ENCODE measurements at places on chromosomes 12 and 14.

GRCh38 chr14:102897299-102898027 lies 25.0 kb upstream of the AMN start:
- no peak for DNase-seq

DNA sequence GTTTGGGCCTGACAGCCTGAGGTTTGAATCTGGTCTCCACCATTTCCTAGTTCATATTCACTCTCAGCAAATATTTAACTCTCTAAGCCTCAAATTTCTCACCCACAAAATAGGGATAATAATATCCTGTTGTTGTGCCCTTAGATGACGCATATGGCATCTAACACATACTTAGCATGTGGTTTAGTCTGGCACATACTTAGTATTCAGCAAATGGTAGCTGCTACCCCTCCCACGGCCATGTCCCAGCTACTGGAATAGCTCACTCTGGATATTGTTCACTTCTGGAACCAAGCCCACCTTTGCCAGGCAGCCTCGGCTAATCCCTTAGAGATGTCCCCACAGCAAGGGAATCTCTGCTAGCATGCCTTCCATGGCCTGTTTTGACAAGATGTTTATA lies 53.3 kb downstream of the BICD1 start:
- DNase-seq = no peak

- no peak for DNase-seq
These were observed 119.7 kb upstream of the MED13L start for GRCh38 chr12:116397148-116397547.

GRCh38 chr14:58107947-58108552 lies 44.0 kb downstream of the ARMH4 start:
- DNase-seq = no peak

DNA sequence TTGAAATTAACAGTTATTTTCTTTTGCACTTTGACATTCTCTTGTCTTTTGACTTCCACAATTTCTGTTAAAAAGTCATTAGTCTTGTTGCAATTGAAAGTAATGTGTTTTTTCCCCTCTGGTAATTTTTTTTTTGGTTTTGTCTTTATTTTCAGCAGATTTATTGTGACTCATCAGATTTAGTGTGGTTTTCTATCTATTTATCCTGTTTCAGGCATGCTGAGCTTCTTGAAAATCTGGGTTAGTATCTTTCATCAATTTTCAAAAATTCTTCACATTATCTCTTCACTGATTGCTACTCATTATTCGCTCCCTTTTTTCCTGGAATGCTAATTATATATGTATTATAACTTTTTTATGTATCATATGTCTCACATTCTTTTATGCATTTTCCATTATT lies 15.3 kb upstream of the NTF3 start:
- no peak for DNase-seq

- DNase-seq = no peak
These were observed 506.6 kb upstream of the ATXN7L3B start for GRCh38 chr12:74031045-74031444.

GRCh38 chr12:2432856-2433255 lies 361.9 kb upstream of the FKBP4 start:
- no peak for DNase-seq

DNA sequence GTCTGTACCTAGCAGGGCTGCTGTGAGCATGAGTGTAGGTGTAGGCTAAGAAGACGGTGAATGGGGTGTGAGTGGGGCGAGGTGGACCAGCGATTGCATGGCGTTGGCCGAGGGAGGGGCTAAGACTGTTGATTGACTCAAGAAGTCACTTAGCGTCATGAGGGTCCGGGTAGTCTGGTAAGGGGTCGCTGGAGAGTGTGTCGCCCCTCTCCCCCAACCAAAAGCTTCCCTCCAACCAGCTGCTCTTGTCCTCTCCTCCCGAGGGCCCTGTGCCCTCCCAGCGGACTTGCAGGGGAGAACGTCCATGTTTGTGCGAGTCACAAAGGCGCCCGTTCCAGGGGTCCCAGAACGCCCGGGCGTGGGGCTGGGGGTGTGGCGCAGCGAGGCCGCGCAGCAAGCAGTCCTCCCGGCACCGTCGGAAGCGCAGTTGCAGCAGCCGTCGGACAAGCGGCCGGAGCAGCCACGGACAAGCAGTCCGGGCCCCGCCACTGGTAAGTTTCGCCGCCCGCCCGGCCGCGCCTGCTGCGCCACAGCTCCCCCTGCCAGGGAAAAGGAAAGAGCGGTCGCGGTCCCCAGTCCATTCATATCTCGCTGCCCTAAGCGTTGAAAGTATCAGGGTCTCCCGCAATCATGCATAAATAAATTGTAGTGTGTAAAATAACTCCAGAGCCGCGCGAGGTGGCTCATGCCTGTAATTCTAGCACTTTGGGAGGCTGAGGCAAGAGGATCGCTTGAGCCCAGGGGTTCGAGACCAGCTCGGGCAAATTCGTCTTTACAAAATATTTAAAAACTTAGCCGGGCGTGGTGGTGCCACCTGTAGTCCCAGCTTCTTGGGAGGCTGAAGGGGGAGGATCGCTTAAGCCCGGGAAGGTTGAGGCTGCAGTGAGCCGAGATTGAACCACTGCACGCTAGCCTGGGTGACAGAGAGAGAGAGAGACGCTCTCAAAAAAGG lies at the start of gene CCDC63:
TSS of gene CCDC63 (plus strand) at position 373 of the 952 bp plus-strand sequence. CDS start 5,968 bp downstream, outside the sequence.
- no peak for DNase-seq

DNA sequence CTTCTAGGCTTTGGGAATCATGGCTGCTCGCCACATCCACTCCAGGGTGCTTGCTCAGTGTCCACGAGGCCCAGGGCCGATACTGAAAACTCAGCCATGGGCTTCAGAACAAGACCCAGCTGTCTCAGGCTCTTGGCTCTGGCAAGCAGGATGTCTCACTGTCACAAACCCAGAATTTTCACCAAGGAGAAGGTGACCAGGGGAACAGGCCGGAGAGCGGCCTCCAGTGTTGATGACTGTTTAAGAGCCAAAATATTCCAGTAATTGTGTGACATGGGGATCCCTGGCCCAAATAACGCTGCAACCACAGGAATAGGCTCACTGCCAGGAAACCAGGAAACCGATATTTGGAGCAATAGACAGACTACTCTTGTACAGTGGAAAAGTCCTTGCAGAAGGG lies 9.8 kb upstream of the SERPINA5 start:
- no peak for DNase-seq

DNA sequence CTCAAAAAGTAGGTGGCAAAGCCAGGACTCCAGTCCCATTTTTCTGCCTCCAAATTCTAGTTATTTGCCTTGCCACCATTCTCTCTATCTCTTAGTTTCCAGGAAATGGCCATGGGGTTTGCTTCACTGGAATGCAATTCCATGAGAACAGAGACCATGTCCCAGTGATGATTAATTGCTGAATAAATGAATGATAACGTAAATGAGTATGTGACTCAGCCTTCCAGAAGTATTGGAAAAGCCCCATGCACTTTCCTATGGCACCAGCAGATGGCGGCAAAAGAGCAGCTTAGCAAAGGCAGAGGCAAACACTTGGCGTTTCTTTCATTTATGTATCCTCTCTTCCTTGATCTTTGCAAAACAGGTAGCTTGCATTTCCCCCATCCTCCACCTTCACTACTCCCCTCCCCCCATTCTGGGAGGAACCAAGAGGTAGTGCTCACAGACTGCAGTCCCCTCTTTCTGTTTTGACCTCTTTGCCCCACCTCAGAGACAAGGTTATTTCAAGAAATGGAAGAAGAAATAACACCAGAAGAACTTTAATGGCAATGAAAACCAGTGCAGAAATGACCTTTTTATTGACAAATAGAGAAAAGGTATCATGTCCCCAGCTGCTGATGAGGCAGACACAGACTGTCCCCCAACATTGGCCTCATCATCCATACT lies 21.3 kb downstream of the TBX3 start:
- peak; percentile 34 for DNase-seq

GRCh38 chr14:95608637-95609235 lies 73.9 kb downstream of the GLRX5 start:
- no peak for DNase-seq

GRCh38 chr14:55699131-55700057 lies 119.4 kb downstream of the KTN1 start:
- DNase-seq = no peak

- no peak for DNase-seq
These were observed 5.1 kb downstream of the ARL6IP4 start for GRCh38 chr12:122985338-122986257.

DNA sequence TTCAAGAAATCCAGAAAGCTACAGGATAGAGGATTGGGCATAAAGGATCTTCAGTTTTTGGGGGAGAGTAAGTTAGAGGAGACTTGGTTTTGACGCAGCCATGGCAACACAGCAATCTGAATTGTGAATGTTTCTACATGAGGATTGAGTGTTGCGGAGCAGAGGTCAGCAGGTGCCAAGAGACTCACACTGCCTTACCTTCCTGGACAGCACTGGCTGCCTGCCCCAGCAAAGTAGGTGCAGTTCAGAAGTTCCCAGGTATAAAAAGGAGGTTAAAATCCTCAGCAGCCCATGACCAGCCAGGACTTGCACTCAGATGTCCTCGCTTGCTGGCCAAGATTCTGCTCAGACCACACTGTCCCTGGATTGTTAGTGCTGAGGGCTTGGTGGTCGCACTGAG lies 371.1 kb downstream of the DPF3 start:
- no peak for DNase-seq

DNA sequence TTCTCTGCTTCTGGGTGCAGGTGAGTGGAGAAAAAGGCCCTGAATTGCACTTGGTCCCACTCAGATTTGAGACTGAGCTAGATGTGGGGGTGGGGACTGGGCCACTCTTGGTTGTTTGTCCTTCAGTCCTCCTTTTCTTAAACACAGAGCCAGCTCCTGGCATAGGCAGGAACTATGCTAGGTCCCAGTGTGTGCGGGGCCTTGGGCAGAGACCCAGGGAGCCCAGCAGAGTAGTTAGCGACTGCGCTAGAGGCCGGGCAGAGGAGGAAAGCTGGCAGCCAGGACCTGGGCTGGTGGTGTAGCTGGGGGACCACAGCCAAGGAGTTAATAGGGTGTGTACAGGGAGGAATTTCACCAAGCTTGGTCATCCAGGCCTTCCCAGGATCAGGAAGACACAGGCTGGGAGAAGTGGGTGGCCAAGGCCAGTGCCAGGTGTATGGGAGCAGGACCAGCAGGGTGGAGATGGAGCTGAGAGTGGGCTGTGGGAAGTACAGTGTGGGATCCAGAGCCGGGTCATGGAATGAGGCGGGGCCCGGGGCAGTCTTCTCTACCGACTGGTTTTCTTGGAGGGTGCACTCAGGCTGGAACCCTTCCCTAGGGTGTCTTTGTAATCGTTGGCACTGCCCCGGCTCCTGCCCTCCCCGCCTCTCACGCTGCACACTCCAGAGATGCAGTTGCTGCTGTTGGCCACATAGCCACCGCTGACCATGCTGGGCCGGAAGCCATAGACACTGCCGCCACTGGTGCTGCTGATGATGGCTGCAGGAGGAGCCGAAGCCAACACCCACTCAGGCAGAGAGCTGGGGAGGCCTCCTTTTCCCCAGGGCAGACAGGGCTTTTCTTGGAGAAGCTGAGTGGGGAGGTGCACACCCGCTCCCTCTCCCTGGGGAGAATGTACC lies 8.7 kb downstream of the KRT71 start:
- no peak for DNase-seq

DNA sequence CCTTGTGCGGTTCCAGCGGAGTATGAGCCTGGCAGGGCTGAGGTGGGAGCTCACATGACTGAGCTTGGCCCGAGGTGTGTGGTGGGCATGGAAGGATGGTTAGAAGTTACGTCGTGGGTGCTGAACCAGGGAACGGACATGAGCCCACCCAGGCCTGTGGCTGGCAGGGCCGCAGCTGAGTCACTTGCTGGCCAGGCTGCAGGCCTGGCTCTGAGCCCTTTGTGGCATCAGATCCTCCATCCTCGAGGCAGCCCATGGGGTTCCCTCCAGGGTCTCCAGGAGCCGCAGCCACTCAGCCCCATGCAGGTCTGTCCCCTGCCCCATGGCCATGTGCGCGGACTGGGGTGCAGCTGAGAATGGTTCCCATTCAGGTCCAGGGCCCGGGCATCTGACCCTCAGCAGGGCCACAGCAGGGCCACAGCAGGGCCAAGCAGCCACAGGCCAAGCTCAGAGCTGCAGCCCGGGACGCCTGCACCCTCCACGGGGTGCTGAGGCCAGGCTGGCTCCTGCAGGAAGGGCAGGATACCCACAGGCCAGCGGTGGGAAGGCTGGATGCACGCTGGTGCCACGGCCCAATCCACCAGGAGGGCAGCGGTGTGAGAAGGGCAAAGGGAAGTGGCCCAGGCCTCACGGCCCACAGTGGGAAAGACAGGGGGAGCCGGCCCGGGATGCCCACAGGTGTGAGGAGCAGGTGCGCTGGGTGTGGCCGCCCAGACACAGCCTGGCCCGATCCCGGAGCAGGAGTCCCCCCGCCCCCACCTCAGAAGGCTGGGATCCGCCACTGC lies 26.3 kb upstream of the ULK1 start:
- DNase-seq = no peak

- DNase-seq = no peak
These were observed 5.9 kb upstream of the RPL41 start for GRCh38 chr12:56110571-56110970.

- no peak for DNase-seq
These were observed 37.0 kb upstream of the NT5DC3 start for GRCh38 chr12:103877934-103878510.

DNA sequence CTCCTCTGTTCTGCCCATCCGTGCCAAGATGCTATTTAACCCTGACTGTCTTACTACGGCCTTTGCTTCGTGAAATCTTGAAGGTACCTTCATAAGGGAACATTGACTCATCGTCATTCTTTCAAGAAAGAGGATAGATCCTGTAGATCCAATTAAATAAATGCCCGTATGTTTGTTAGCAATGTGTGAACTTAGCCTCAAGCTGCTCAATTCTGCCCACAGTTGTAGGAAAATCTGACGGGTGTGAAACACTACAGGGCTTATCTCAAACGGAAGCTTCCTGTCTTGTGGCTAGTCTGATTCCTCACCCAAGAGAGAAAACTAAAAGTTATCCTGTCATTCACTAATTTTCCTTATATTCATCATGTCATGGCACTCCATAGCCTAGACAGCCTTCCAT lies 168.0 kb upstream of the TBX3 start:
- no peak for DNase-seq

GRCh38 chr14:90341784-90342183 lies 10.0 kb upstream of the NRDE2 start:
- no peak for DNase-seq

Data from stimulated activated CD4-positive, alpha-beta T cell treated with anti-CD3 and anti-CD28 coated beads, Interleukin-1b, Interleukin-23, amount 100 ng/mL, for 1 hour (primary cell).